ENCODE measurements at places on chromosomes 2 and 18. TPM values are rescaled to one million over a fixed set of nuclear protein-coding genes. Genes with fewer than 3 reads are reported as not detected.

The TMEM198 gene
- total RNA-seq, result 14.0 TPM

The MGAT4A gene
- total RNA-seq, result 40.7 TPM

The TP53I3 gene
- 11.9 TPM for total RNA-seq

The MTCL1 gene
- total RNA-seq, result 24.6 TPM

The ASTL gene
- not detected for total RNA-seq

The UGT1A6 gene
- not detected for total RNA-seq

GRCh38 chr2:232966122-232966521, 46.9 kb downstream of the NGEF start:
- DNase-seq, result no peak

GRCh38 chr18:40607542-40608148, 1347.4 kb upstream of the PIK3C3 start:
- no peak for DNase-seq

- DNase-seq, result no peak
Observed at GRCh38 chr2:162368494-162368893, 24.6 kb downstream of the GCA start.

DNA sequence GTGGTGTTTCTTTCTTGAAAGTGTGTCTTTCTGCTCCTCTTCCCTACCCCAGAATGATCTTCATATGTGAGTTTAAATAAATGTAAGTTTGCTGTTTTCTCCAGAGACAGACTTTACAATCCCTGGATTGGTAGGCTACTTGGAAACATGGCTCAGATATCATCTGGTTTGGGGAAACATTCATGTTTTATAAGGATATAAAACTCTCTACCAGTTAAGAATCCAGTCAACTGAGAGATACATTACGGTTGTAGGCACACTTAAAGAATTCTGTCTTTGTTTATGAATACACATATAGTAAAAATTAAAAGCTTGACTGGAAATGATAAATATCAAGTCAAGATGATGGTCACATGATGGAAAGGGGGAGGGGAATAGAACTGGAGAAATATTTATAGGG, 739.3 kb downstream of the SLC4A3 start:
- no peak for DNase-seq

DNA sequence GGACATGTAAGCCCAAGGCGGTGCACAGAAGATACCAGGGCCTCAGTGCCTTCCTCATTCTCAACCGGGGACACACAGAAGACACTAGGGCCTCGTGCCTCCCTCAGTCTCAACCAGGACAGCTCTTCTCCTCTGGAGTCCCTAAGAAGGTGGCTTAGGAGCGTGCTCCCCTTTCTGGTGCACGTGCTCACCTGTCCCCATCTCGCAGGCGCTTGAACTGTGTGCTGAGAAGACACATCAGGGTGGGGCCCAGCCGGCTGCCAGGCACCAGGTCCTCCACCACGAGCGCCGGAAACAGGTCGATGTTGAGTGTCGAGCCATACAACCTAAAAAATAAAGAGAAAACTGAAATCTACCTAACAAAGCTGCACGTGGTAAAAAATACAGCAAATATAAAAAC, 99.9 kb downstream of the PXDN start:
- no peak for DNase-seq

- no peak for DNase-seq
Observed at GRCh38 chr2:128317181-128317898, 1.3 kb downstream of the HS6ST1 start.

DNA sequence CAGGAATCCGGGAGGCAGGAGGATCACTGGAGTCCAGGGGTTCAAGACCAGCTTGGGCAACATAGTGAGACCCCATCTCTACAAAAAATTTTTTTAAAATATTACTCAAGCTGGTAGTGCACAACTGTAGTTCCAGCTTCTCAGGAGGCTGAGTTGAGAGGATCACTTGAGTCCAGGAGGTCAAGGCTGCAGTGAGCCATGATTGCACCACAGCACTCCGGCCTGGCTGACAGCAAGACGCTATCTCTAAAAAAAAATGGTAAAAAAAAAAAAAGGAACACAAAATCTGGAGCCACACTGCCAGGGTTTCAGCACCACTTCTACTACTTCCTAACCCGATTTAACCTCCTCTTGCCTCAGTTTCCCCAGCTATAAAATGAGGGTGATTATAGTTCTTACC, 57.0 kb downstream of the STEAP3 start:
- no peak for DNase-seq

DNA sequence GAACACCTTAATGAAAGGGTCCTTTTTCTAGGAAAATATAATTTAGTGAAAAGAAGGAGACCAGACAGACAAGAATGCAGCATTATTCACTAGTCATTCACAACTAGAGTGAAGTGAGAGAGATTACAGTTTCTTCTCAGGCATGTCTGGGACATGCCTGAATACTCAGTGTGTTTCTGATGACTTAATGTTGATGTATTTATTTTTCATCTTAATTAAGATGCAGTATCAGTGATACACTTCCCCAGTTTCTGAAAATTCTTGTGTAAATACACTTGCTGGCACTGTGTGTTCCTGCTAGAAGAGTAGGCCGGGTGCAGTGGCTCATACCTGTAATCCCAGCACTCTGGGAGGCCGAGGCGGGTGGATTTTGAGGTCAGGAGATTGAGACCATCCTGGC, 143.6 kb downstream of the MYO3B start:
- no peak for DNase-seq

GRCh38 chr18:58044370-58045241, 580 bp downstream of the NEDD4L start:
- peak; percentile 46 for DNase-seq

GRCh38 chr2:234836271-234836670, 115.5 kb upstream of the SH3BP4 start:
- DNase-seq, result no peak

DNA sequence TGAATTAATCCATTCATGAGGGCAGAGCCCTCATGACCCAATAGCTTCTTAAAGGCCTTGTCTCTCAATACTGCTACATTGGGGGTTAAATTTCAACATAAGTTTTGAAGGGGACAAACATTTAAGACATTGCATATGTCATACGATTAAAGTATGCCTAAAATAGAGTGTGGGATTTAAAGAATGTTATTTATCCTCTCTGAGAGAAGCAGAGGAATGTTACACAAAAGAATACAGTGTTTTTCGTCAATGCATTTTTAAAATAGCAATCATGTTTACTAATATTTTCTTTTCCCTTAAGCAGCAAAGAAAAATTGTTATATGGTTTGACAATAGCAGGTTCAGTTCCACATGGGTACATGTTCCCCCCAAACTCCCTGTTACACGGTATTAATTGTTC, 363.1 kb downstream of the NUP35 start:
- DNase-seq, result no peak

GRCh38 chr2:235461763-235462414, 32.0 kb upstream of the AGAP1 start:
- no peak for DNase-seq

DNA sequence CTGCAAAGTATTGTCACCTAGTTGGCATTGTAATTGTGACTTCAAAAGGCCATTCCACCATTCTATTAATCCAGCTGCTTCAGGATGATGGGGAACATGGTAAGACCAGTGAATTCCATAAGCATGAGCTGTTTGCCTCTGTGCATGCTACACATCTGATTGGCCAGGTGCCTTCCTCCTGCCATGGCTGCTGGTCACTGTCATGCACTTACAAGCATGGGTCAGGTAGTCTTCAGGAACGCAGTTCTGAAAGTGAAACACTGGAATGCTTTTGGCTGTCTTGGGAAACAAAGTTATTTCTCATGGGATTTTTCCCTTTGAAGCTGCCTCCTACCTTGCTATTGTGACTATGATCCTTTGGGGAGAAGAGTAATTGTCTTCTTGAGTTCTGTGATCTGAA, 267.6 kb downstream of the GBX2 start:
- no peak for DNase-seq

GRCh38 chr2:181231151-181231550, 226.0 kb upstream of the ITGA4 start:
- DNase-seq, result no peak

DNA sequence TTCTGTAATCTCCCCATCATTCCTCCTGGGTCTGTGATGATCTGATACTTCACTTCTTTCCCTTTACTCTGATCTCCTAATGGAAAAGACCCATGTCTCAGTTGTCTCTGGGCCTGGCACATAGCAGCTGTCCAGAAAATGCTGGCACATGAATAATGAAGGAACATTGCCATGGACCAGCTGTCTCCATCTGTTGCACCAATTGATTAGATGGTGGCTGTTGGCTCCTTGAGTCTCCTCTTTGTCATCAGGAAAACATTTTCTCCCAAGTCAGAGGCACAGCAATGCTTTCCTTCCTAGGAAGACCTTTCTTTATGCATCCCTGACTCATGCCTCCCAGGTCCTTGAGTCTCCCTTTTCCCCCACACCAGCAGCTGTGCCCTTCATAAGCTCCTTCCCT, 286.2 kb upstream of the CXCR4 start:
- DNase-seq, result no peak

DNA sequence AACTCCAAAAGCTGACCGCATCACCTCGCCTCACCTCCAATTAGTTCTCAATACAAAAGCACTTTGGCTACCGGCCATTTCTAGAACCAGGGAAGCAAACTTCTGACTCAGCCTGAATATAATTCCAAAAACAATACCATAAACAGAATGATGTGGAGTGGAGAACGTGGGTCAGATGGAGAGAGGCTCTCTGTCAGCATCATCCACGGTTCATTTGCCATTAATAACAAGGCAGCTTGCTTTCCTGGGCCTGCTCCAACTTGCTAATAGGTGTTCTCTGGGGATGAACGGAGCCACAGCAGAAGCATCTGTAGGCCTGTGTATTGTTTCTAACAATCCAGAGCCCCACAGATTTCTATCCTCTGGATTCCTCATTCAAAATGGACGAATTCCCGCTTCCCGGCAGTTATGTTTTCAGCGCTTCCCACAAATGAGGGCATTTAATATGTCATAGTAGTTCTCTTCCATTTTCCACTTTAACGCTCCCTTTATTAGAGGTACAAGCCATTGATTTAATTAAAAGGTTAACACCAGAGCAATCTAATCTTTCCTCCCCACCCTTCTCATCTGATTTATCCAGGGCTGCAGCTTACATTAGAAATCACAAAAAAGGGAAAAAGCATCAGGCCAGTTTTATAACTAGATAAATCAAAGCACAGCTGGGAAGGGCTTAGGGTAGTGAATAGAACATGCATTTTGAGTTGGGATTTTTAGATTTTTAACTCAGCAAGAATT, 23.2 kb upstream of the CNTNAP5 start:
- no peak for DNase-seq

GRCh38 chr2:138239902-138240491, 261.6 kb upstream of the SPOPL start:
- no peak for DNase-seq

- no peak for DNase-seq
Observed at GRCh38 chr2:25286025-25286400, 55.7 kb downstream of the DNMT3A start.
